Ovary (tissue), 10 donors: ENCODE measurements at places on chromosomes 11 and 22. TPM values are rescaled to one million over a fixed set of nuclear protein-coding genes. Genes with fewer than 3 reads are reported as not detected.

DNA sequence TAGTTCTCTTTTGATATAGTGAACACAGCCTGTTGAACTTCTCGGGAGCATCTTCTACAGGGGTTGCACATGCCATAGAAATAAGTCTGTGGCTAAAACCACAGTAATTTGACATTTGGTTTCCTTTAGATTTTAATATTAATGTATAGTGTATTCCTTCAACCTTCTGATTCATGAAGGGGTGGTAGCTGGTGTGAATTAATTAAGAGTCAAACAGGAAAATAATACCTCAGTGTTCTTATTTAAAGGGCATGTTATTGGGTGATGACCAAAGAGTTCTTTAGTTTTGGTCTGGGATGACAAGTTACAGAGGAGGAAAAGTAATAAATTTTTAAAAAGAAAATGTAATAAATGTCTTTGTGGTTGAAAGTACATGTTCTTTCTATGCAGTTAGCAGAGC lies 86.8 kb downstream of the PDHX start:
- no peak for DNase-seq

- DNase-seq = no peak
These were observed 17.5 kb upstream of the CABP7 start for GRCh38 chr22:29702000-29702930.

DNA sequence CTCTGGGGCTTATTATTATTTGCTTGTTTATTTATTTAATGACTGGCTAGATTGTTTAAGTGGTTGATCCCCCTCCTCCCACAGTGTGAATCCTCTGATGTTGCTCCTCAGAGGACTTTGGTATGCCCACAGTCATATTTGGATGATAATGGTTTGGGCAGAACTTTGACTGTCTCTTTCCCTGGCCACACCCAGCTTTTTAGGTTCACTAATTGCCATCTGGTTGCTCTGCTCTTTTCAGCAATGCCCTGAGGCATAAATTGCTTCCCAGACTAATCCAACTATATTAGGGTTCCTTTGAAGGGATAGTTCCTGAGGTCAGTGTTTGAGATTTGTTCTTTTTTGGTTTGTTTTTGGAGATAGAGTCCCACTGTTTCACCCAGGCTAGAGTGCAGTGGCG lies 99.3 kb upstream of the RRM1 start:
- DNase-seq = no peak

DNA sequence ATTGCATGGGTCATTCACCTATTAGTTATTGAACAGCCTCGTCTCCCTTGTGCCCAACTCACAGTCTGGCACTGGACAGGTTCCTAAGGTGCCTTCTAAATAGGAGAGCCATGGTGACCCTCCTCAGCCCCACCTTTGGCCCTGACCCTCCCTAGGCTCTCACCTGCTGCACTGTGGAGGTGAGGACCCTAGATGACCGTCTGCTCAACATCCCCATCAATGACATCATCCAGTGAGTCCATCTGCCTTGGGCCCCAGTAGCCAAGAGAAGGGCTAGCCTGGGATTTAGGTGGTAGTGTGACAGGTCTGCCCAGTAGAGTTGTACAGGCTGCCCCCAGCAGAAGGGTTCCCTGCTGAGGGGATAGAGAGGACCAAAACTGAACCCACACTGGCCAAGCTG lies 13.6 kb downstream of the UCP2 start:
- no peak for DNase-seq

Gene POU2AF3
- total RNA-seq = 11.5 TPM

Gene GVQW3
- total RNA-seq = 4.1 TPM
